ENCODE measurements at places on chromosomes 5 and 9.

- DNase-seq = no peak
Measured at GRCh38 chr5:1860949-1861348, 21.8 kb downstream of the IRX4 start.

GRCh38 chr9:125436613-125437443 is 175.2 kb downstream of the GAPVD1 start:
- no peak for DNase-seq

GRCh38 chr9:73073337-73074175 is 78.1 kb upstream of the ANXA1 start:
- DNase-seq = no peak

DNA sequence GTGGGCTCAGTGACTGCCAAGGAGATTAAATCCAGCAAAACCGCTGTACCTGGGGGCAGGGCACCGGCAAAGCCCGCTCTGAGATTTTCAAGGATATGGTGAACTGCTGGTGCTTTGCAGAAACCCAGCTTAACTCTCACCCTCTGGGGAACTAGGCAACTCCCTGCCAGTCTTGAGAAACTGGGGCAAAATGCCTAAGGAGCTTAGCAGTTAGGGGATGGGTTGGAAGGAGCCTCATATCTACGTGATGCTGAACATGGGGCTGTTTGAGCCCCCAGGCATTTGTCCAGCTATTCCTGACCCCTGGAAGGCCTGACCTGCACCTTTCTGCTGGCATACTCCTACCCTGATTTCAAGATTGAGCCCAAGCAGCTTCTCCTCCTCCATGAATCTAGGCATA is 108.6 kb upstream of the TBC1D2 start:
- DNase-seq = no peak

All from fibroblast of the aortic adventitia (primary cell).